ENCODE measurements at places on chromosomes 1 and 21.

DNA sequence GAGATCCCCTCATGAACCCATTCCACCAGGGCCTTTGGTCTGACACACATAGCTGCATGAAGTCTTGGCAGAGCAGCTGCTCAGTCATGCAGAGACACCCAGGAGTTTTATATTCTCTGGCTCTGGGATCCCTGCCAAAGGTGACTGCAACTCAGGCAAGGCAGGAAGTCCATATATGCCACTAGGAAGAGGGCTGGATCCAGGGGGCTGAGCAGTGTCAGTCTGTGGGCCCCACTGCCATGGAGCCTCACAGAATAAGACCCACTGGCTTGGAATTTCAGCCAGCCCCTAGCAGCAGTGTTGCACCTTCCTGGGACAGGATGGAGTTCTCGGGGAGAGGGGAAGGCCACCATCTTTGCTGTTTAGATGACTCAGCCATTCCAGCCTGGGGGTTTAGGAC, 199.7 kb downstream of the TBX15 start:
- no peak for DNase-seq

GRCh38 chr1:36351227-36351977, 28.0 kb upstream of the EVA1B start:
- no peak for DNase-seq

- no peak for DNase-seq
These were observed 709 bp upstream of the SLC41A1 start for GRCh38 chr1:205813755-205814058.

GRCh38 chr1:3668585-3669300, 16.4 kb downstream of the TP73 start:
- no peak for DNase-seq

GRCh38 chr1:160402001-160402795, 1.8 kb downstream of the VANGL2 start:
- DNase-seq, result no peak

GRCh38 chr1:85289207-85289847, 12.9 kb upstream of the BCL10 start:
- DNase-seq, result no peak

- DNase-seq, result no peak
These were observed 260.3 kb downstream of the FAF1 start for GRCh38 chr1:50699795-50700194.

DNA sequence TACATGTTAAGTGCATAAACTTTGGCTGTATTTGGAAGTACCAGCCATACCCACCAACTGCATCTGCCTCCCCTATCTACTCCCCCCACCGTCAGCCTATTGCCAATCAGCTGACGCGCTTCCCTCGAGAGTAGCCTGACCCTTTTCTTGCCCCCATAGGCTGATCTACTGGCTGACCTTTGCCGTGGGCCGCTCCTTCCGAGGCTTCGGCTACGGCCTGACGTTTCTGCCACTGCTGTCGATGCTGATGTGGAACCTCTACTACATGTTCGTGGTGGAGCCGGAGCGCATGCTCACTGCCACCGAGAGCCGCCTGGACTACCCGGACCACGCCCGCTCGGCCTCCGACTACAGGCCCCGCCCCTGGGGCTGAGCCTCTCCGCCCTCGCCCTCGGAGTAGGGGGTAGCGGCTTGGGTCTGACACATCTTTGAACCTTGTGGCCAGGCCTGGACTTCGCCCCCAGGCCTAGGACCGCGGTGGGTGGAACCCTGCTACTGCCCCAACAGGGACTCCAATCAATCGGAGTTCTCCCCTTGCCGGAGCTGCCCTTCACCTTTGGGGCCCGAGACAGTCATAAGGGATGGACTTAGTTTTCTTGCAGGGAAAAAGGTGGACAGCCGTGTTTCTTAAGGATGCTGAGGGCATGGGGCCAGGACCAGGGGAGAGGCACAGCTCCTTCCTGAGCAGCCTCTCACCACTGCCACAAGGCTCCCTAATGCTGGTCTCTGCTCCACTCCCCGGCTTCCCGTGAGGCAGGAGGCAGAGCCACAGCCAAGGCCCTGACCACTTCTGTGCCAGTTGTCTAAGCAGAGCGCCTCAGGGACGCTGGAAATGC, 4.0 kb downstream of the GLMP start:
- DNase-seq, result no peak

DNA sequence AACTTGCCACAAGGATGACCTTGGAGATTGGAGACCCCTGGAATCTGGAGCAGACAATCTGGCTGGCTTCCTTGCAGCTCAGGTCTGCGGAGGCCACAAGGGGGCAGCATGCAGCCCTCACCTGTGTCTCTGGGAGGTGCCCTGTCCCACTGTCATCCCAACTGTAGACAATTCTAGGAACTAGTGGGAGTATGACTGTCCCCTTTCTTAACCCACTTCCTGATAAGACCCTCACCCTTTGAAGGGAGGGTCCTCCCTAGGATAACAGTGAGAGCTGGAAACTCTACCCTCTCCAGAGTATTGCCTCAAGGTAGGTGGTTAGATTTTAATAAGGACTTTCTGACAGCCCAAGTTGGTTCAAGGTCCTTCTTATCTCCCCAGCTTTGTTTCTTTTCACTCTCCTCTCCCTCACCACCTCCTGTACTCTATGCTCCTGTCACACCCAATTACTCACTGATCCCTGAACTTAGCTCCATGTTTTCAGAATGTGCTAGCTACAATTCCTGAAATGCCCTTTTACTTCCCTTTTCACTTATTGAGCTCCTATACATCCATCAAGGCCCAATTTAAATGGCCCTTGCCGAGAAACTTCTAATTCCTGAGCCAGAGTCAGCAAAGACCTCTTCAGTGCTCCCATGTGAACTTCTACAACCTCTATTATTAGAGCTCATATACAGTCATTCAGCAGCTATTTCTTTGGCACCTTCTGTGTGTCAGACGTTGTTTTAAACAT, 9.2 kb upstream of the KCNQ4 start:
- peak; percentile 84 for DNase-seq

DNA sequence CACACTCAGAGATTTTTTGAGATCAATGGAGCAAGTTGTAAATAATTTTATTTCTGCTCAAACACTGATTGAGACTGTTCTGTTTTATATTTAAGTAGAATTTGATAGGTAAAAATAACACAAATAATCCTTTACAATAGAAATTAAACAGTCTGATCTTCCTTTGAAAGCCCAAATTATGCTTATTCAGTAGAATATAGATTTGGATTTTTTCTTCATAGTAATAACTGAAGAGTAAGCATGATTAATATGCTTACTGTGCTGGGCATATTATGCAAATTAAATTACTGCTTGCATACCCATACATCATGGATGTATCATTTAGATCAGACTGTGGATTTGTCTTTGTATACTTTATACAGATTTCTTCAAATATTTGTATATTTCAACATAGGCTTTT, 121.4 kb downstream of the LEPR start:
- no peak for DNase-seq

GRCh38 chr1:233543338-233544255, 70.3 kb upstream of the KCNK1 start:
- no peak for DNase-seq

- no peak for DNase-seq
These were observed 6.2 kb upstream of the MMP23B start for GRCh38 chr1:1625824-1626206.
